ENCODE measurements at places on chromosomes 11 and 22.

GRCh38 chr11:80584661-80585060 is 1143.8 kb upstream of the TENM4 start:
- no peak for DNase-seq

GRCh38 chr11:92249156-92249753 is 24.6 kb downstream of the FAT3 start:
- DNase-seq: no peak

GRCh38 chr11:8531312-8531711 is 62.7 kb downstream of the STK33 start:
- no peak for DNase-seq

DNA sequence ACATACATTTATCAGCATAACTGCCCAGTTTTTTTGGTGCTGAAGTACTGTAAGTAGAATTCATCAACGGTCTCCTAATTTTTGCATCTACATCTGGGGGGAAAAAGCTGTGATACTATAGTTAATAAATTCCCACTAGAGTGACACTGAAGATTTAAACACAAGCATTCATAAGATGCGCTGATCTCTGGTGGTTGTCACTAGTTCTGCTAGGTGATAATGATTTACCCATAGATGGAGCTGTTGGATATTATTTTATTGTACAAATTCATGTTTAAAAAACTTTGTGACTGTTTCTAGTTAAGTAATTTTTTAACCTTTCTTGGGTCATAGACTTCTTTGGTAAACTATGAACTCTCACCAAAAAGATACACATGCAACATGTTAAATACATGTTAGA is 106.6 kb downstream of the EMSY start:
- no peak for DNase-seq

DNA sequence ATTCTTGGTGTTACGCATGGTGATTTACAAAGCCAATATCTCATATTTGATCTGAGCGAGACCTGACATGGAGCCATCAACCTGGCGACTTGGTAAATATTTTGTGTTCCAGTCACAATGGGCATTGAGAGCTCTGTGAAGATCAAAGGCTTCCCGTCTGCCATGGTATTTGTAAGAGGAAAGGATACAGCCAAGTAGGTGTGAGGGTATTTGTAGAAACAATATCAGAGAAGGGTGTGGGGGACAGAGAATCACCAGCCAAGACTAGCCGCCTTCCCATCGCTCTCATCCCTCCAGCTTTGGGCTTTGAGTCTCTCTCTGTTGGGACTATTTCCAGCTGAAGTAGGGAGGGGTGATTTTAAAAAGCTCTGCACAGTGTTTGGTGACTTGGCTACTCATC is 173.4 kb upstream of the BDNF start:
- no peak for DNase-seq

GRCh38 chr22:48257685-48258055 is 1495.2 kb downstream of the TBC1D22A start:
- no peak for DNase-seq

DNA sequence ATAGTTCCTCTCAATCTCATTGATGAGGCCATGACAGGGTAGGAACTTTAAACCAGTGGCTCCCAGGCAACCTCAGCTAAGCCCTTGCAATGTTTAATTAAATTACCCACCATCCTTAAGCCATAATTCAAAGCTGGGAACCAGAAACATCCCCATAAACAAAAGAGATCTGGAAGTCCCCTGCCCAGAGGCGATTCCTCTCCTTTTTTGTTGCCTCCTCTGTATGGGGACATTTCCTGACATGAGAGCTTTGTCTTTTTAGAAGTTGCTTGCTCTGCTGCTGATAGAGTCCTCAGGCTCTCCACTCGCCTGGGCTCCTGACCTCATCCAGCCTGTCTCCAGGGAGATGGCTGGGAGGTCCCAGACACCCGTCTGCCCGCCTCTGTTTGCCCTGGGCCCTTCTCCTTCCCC is 3.2 kb downstream of the DTX4 start:
- DNase-seq: no peak

DNA sequence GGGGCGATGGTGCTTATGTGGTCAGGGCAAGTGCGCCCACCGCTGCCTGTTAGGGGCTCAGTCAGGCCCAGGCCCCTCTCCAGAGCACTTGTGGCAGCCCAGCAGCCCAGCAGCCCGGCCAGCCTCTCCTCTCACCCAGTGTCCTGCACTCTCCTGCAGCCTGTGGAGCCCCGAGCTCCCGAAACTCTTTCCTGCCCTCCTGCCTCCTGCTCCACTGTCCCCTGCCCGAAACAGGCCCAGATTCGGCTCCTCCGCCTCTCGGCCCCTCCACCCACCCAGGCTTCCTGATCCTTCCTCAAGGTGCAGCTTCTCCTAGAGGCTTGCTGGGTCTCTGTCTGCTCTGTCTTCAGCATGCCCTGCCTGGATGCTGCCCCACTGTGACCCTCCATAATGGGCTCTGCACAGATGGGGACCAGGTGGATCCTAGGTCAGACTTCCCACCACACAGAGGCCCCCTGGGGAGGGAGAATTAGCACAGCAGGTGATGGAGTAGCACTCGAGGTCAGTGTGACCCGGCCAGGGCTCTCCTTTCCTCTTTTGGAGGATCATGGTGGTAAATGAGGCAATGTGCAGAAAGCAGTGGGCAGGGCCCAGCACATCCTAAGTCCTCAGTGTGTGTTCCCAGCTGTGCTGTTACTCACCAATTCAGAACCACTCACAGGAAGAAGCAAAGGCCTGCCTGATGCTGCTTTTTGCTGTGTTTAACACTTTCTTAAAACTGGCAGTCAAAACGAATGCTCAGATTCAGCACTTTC is 18.6 kb upstream of the NAP1L4 start:
- DNase-seq: no peak

DNA sequence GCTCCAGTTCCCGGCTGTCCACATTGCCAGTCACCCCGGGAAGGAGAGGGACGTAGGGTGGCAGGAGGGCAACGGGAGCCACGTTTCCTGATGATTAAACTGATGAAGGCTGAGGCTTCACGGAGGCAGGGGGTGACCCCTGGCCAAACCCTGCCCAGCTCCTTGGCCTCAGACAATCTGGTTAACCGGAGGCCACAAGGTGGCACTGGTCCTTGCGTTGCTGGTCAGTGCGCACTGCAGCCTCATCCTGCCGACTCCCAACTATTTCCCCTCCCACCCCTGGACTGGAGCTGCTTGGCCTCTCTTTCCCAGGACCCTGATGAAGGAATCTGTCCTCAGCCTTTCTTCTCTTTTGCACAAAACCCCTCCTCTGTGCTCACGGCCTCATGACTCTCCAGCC is 75.3 kb downstream of the PDE2A start:
- DNase-seq: peak; percentile 64

GRCh38 chr22:19169002-19169946 is 9.3 kb downstream of the SLC25A1 start:
- DNase-seq: no peak

DNA sequence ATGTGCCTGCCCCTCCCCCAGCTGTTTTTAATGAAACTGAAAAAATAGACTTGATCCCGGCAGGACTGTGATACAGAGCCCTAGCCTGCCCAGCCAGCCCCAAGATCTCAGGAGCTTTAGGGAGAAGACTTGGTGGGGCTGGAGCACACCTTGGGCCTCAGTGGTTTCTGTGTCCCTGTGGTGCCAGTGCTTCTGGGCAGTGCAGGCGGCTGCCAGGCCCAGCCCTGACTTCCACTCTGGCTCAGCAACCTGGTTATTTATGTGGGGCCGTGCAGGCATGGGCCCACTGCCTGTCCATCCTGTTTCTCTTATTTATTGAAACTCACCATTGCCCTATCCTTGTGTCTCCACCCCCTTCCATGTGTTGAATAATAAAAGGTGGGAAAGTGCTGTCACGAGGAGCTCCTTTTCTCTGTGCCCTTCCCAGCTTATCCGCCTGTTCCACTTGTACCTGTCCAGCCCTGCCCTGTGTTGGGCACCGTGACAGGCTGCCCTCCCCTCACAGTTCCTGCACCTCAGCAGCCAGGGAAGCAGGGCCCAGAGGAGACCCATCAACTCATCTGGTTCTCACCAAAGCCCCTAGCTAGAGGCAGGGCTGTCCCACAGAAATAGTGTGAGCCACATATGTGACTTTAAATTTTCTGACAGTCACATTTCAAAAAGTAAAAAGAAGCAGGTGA is 20.2 kb downstream of the RELT start:
- no peak for DNase-seq

DNA sequence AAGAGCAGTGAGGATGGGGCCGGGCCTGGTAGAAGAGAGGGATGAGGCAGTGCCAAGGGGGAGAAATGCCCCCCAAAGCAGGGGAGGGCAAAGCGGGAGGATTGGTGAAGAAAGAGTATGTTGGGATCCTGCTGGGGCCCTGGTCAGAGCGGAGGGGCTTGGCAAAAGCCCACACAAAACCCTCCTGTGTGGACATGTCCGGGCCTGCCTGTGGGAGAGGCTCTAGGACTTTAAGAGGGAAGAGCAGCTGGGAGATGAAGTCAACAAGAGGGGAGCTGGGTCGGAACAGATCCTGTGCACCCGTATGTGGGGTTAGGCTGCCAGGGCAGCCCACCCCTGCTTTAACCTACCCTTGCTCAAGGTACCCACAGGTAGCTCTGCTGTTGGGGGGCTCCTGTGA is 25.8 kb downstream of the ART5 start:
- DNase-seq: no peak

- DNase-seq: peak; percentile 65
Measured at GRCh38 chr22:29359469-29359868, 28.9 kb downstream of the AP1B1 start.

GRCh38 chr22:44153710-44154109 is 27.0 kb upstream of the PARVG start:
- DNase-seq: no peak

DNA sequence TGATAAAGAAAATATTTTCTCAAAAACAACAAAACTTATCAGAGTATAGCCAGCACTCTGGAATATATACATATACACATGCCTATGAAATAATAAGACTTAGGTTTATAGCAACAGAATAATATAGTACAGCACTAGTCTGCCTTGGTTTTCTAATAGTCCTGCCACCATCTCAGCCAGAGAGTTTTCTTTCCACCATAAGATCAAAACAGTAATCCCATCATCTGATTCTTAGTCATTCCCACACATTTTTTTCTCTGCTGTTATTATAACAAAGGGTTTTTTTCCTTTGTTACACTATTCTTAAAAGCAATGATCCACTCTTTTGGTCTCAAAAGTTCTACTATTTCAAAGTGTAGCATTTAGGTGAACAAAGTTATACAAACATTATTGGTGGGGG is 15.1 kb downstream of the MTMR2 start:
- DNase-seq: no peak

DNA sequence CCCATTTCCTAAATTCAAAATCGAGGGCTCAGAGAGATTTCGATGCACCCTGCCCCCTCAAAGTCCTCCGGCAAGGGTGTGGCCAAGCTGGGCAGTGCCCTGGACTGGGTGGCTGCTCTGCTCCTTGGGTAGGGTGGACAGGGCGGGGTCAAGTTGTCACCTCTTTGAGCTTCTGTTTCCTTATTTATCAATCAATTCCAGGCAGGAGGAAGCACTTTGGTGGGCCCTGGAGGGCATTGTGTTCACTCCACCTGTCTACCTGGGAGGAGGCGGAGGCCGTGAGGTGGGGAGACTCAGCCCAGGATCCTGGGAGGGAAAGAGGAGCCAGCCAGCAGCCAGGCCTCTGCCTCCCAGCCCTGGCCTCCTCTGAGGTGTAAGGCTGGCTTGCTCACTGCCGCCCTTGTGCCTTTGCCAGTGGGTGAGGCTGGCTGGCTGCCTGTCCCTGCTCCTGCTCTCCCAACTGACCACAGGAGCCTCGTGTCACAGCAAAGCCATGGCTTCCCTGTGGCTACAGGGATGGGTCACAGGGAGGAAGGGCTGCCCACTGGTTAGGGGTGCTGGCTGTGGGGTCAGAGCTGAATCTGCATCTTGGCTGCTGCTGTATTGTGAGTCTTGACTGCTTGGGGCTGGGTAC is 25.5 kb upstream of the SHISAL1 start:
- DNase-seq: no peak

- no peak for DNase-seq
Measured at GRCh38 chr11:91967026-91967690, 257.5 kb upstream of the FAT3 start.

- no peak for DNase-seq
Measured at GRCh38 chr22:18071968-18072310, 5.9 kb upstream of the PEX26 start.

GRCh38 chr11:125869521-125869920 is 17.9 kb upstream of the HYLS1 start:
- no peak for DNase-seq

DNA sequence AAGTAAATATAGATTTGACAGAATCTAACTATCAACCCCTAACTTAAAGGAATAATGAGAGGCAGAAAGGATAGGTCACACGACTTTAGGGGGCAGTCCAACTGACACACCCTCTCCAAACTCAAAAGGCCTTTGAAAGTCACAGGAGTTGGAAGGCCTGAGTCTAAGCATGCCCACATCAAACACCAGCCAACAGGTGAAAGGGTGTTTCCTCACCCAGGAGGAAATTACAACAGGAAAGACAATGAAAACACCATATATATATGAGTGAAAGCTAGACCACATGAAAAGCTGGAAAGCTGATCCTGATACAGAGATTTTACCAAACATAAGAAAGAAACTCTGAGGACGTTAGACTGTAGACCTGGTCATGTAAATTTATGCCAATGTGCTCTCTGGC is 10.5 kb upstream of the DEPDC7 start:
- no peak for DNase-seq

DNA sequence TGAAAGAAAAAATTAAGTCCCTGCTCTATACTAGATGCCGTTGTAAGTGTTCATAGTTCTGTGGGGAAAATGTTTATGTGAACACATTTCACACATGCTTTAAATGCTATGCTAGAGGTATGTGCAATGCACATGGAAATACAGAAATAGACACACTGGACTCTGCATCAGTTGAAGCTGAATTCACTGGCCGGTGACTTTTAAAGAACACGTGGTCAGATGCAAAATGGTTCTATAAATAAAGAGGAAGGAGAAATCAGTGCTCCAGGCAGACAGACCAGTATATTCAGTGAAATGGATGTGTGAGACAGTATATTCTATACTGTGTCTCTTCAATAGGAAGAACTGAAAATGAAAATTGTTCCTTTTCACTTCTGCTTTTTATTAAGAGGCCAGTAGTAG is 29.9 kb downstream of the TRPC6 start:
- DNase-seq: no peak

GRCh38 chr22:23783265-23784150 is 3.3 kb upstream of the SMARCB1 start:
- no peak for DNase-seq

DNA sequence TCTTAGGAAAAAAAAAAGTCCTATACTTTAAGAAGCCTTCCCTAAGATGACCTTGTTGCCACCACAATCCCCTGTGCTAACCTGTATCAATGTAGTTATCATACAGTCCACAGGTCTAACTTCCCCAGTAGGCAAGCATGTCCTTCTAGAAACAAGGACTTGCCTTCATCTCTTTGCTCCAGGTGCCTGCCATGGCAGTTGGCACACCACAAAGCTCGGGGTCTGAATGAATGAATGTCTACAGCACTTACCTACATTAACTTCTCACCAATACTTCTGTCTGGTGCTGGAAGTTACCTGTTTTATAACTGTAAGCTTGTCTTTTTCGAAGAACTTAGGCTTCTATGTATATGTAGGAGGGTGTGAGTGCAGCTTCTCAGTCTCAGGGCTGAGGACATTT is 23.4 kb downstream of the CLPB start:
- no peak for DNase-seq

- no peak for DNase-seq
Measured at GRCh38 chr11:103904324-103904667, 132.1 kb upstream of the DDI1 start.
